ENCODE measurements at places on chromosomes 6 and 20. TPM values are rescaled to one million over a fixed set of nuclear protein-coding genes. Genes with fewer than 3 reads are reported as not detected.

GRCh38 chr6:146017672-146018071 is 11.2 kb upstream of the GRM1 start:
- no peak for DNase-seq

DNA sequence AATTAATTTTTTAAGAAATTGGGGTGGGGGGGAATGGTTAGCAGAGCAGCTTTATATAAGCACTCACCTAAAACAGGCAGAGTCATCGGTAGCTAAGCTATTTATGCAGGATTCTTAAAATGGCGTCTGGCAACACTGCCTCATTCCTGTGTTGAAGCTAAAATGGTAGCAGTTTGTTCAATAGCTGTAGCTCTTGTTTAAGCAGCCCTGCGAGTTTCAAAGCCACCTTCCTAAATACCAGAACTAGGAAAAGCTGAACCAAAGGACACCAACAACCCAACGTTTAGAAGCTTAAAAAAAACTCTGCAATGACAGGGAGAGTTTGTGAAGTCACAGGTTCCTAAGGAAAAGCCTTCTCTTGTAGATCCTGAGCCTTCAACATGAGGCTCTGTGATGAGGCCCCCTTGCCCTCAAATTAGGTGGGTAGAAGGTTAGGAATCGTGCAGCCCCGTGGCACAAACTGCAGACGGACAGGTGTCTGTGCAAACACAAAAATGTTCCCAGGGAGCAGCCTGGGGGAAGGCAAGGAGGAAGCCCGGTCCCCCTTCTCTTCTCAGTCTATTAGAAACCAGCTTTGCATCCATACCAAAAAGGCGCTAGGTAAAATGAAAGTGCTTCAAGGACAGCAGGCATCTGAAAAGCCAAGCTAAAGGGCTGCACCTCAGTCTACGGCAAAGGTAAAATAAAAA is 4.7 kb downstream of the ZMYND8 start:
- no peak for DNase-seq

GRCh38 chr6:75266716-75267291 is 17.8 kb downstream of the TMEM30A start:
- no peak for DNase-seq

DNA sequence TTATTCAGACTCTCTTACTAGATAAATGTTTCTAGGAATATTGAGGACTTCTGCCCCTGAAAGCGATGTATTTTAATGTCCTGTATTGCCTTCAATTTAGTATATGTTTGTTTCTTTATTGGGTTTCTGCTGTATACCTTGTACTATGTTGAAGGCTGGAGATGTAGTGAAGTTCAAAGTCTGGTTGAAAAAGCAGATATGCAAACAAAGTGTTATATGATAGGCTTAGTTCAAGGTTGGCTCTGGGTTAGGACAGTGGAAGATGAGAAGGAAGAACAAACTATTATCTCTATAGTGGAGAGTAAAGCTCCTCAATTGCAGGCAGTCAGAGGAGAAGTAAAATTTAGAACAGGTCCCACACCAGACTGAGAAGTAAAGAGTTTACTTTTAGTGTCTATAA is 36.3 kb upstream of the ADGRG6 start:
- DNase-seq: no peak

DNA sequence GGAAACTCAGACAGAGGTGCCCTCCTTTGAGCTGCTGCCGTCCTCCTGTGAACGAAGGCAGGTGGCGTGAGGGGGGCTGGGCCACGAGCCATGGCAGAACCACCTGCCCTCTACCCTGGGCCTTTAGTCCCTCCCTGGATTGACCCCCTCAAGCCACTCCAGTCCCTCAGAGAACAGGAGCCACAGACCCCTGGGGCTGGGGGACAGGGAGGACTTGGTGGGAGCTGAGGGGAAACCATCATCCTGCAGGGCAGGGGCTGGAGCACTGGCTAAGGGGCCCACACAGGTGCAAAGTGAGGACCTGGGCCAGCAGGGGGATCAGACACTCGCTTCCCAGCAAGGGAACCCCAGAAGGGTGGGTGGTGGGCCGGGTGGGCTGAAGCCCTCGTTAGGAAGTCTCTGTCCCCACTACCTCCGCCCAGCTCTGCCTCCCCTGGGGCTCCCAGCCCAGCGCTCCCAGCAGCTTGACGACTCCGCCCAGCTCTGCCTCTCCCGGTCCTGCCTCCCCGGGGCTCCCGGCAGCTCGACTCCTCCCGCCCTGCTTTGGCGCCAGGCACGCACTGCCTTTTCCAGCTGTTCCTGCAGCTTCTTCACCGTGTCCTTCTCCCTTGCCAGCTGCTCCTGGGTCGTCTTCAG is 44.4 kb downstream of the DSTN start:
- DNase-seq: peak; percentile 64

KHDC1 gene
- total RNA-seq: 5.8 TPM

Data from glutamatergic neuron (in vitro differentiated cells).